AG08396 (cell line): ENCODE measurements at places on chromosomes 7 and 10.

DNA sequence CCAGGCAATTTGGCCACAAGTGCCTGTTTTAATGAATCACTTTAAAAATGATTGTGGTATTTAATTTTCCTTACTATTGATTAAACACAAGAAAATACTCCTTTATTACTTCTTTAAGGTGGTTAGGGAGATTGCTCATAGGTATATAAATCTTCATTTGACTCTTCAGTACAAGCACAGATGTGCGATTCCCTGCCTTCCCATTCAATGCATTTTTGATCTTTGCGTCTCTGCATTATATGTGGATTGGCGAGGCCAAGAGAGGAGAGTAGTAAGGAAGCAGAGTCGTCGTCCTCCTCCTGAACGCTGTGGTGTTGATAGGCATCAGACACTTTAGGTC lies 683.7 kb downstream of the LRMDA start:
- DNase-seq, result no peak

DNA sequence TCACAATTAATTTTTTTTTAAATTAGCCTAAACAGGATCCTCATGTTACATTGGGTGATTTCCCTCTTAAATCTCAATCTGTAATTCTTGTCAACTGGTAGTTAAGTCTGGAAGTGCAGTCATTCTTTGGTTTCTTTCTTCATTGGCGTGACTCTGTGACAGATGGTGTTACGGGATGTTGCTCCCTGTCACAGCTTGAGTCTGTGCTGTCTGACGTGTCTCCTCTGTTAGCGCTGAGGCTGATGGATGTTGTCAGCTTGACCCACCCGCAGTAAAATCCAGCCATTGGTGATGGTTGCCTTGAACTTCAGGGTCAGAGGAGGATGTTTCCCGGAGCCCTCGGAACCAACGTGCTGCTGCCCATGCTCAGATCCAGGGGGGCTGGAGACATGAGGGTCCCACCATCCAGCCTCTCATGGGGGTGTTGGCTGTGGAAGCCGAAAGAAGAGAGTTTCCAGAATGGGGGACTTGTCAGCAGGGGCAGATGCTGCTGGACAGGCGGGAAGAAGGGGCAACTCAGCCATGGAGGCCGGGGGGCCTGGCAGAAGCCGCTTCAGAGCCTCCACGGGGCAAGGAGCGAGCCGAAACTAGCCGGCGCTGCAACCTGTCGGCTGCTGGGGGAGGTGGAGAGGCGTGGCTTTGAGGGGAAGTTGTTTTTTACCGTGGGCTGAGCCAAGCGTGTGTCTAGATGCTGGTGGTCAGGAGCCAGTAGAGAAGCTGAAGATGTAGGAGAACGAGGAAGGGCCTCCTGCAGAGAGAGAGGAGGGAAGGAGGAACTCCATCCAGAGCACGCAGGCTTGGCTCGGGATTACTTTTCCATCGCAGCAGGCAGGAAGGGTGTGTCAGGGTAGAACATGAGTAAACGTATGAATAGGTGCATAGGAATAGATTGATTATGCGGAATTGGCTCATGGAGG lies 3.5 kb downstream of the SUN1 start:
- DNase-seq, result no peak

DNA sequence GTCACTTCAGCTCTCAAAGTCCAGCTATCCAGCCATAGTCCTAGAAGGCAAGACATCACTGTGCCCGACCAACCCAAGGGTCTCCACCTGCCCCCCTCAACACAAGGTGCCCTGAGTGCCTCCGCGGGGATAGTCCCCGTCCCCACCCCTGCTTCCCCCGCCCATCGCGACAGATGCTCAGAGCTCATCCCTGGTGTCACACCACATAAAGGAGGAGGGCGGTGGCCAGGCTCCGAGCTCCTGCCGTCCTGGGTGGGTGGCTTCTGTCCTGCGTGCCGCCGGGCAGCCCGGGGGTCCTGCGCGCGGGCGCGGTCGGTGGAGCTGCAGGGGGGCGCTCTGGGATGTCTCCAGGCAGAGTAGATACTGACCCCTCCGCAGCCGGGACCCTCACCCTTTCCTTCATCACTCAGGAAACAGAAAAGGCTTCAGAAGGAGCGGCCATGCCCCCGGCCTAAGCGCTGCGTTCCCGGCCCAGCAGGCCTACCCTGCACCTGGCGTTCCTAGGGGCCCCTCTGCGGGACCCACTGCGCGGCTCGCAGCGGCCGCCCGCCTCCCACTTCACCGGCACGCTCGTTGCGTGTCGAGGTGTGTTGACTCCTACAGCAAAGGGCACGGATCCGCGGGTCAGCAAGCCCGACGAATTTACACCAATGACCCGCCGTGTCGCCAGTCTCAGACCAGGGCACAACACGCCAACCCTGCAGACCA lies 53.4 kb downstream of the ALOX5 start:
- DNase-seq, result no peak

- no peak for DNase-seq
These were observed 139.9 kb downstream of the PPP1R9A start for GRCh38 chr7:95047291-95047690.

- DNase-seq, result no peak
These were observed 109.1 kb downstream of the SRPK2 start for GRCh38 chr7:105279688-105280007.

- DNase-seq, result no peak
These were observed 81.6 kb upstream of the PRR15 start for GRCh38 chr7:29482056-29482455.

DNA sequence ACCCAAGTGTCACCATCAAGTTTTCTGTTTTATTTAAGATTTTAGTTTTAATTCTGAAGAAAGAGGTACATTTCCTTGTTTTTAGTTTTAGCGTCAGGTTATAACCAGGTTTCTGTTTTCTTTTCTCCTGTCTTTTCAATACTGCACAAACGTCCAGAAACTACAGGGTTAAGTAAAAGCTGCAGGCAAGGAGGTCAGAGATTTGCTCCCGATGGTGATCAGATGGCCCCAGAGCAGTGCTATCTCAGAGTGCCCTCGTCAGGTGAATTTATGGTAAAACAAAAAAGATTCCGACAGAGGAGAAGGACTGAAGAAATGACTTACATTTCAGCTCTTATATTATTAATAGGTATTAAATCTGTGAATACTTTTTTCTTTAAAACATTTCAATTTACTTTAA lies 128.2 kb downstream of the STRA8 start:
- no peak for DNase-seq

- DNase-seq, result no peak
These were observed 2.2 kb downstream of the PVRIG start for GRCh38 chr7:100221767-100222444.

GRCh38 chr7:98514211-98515031 lies 102.7 kb upstream of the NPTX2 start:
- no peak for DNase-seq

DNA sequence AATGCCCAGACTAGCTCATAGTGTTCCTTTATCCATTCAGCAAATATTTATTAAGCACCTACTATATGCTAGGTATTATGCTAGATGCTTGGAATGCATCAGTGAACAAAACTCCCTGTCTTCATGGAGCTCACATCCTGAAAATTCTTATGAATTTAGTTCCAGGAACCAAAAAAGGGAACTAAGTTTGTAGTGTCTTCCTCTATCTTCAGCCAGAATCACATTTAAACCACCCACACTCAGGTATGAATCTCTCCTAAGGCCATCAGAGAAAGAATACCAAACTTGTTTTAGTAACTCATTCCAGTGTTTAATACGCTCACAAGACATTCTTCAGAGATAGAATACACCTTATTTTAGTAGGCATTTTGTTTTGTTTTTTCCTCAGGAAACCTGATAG lies 10.1 kb upstream of the EGR2 start:
- DNase-seq, result no peak

DNA sequence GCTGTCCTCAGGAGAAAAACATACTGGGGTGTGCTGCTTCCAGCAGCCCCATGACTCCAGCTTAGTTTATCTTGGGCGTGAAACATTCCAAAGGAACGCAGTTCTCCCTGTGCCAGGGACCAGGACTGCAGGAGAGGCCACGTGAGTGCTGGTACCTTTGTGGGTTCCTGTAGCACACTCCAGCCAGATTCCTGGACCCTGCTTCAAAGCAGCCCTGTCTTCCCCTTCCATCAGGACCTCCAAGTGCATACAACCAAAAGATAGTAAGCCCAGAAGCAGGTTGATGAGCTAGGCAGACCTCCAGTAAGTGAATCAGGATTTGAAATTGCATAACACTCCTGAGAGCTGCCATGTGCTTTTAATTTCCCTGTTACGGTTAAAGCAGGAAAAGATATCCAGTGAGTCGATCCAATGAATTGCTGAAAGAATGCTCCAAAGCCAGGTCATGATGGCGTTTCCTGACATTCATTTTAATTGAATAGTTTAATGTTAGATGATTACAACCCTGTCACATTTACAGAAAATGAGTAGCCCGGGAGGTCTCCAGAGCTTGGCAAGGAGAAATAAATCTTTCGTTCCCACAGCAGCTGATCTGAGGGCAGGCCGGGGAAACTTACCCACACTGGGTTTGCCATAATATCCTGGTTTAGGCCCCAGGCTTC lies 38.9 kb upstream of the CPXM2 start:
- peak; percentile 36 for DNase-seq
